ENCODE measurements at places on chromosomes 12 and 14. TPM values are rescaled to one million over a fixed set of nuclear protein-coding genes. Genes with fewer than 3 reads are reported as not detected.

DNA sequence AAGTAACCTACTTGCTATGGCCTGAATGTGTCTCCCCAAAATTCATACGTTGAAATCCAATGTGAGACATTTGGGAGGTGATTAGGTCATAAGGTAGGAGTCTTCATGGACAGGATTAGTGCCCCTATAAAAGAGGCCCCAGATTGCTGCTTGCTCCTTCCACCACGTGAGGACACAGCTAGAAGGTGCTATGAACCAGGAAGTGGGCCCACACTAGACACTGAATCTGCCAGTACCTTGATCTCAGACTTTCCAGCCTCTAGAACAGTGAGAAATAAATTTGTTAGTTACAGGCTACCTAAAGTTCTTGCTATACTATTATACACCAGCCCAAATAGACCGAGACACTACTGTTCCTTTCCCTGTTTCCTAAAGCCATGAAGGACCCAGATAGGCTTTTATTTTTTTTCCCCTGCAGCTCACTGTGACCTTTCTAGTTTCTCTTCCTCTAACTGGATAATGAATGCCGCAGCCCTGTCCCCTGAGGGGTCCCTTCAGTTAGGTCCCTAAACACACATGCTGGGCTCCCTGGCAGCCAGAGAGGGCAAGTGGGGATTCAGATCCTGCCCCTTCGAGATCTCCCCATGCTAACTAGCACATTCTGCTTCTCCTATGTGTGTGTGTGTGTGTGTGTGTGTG, 19.3 kb downstream of the SLC25A3 start:
- H3K27ac ChIP-seq = no peak overlapping the region
- H3K27me3 ChIP-seq = no peaks in the 10 kb centered on the region
- no peaks in the 10 kb centered on the region for H3K36me3 ChIP-seq
- no peak for DNase-seq
- no peak overlapping the region for H3K4me3 ChIP-seq
- no peaks in the 10 kb centered on the region for H3K4me1 ChIP-seq

- no peak overlapping the region for H3K27ac ChIP-seq
Observed at GRCh38 chr12:28027328-28027727, 54.8 kb upstream of the PTHLH start.

GRCh38 chr14:99234355-99234754, 37.6 kb downstream of the BCL11B start:
- H3K4me1 ChIP-seq = no peaks in the 10 kb centered on the region
- no peak overlapping the region for H3K4me3 ChIP-seq
- H3K36me3 ChIP-seq = no peaks in the 10 kb centered on the region
- H3K27me3 ChIP-seq = no peaks in the 10 kb centered on the region

DNA sequence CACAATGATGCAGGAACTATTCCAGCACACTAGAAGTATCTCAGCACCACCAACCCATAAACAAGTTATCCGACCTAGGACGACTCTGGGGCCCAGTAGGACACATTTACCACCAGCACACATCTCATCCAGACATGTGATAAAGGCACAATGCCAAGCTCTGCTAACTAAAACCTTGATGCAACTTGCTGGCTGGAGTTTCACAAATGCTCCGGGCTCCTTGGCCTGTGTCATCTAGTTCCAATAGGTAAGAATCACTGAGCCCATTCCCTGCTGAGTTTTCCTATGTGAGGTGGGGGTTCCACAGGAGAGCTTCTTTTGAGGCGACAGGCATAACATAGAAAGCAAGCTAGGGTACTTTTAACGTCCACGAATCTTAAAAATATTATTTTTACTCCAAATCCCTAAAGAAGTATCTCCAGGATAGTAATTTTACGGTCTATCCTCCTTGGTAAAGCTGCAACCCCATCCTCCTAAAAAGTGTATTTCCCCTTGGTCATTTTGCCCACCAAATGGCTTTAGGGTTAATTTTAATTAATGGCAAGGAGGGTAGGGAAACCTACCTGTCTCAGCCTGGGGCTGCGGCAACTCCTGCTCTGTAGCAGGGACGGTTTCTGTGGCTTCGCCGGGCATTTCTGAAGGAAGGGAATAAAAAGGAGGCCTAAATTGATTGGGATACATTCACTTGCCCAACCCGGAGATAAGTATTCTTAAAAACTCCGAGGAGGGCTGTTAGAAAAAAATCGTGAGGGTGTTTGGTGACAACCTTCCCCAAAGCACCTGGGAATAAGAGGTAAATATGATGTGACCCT, 1.0 kb downstream of the NACA start:
- DNase-seq = no peak
- peaks cover 46% of the 10 kb centered on the region for H3K4me1 ChIP-seq
- peak overlapping the region; percentile 100 for H3K27ac ChIP-seq
- no peaks in the 10 kb centered on the region for H3K27me3 ChIP-seq
- H3K36me3 ChIP-seq = peaks cover 23% of the 10 kb centered on the region

- no peaks in the 10 kb centered on the region for H3K4me1 ChIP-seq
- H3K36me3 ChIP-seq = no peaks in the 10 kb centered on the region
- no peak overlapping the region for H3K4me3 ChIP-seq
- H3K27ac ChIP-seq = no peak overlapping the region
Observed at GRCh38 chr12:24760606-24761378, 188.1 kb downstream of the BCAT1 start.

- no peaks in the 10 kb centered on the region for H3K36me3 ChIP-seq
- DNase-seq = no peak
- no peak overlapping the region for H3K27ac ChIP-seq
- H3K27me3 ChIP-seq = no peaks in the 10 kb centered on the region
- no peak overlapping the region for H3K4me3 ChIP-seq
- no peaks in the 10 kb centered on the region for H3K4me1 ChIP-seq
Observed at GRCh38 chr14:31657917-31658316, 96.7 kb downstream of the NUBPL start.

GRCh38 chr14:89418976-89419375, 1.9 kb upstream of the FOXN3 start:
- no peak overlapping the region for H3K27ac ChIP-seq
- DNase-seq = no peak
- no peaks in the 10 kb centered on the region for H3K4me1 ChIP-seq
- no peaks in the 10 kb centered on the region for H3K36me3 ChIP-seq
- no peak overlapping the region for H3K4me3 ChIP-seq

DNA sequence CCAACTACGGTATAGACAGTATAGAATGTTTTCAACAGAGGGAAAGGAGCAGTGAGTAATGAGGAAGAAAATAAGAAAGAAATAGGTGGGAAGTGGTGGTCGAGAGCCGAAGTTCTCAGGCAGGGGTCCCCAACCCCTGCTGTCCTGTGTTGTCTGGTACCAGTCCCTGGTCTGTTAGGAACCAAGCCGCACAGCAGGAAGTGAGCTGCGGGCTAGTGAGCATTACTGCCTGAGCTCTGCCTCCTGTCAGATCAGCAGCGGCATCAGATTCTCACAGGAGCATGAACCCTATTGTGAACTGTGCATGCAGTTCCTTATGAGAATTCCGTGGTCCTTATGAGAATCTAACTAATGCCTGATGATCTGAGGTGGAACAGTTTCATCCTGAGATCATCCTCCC, 107.3 kb upstream of the PTPRR start:
- no peaks in the 10 kb centered on the region for H3K4me1 ChIP-seq
- no peak for DNase-seq
- no peak overlapping the region for H3K4me3 ChIP-seq
- no peaks in the 10 kb centered on the region for H3K36me3 ChIP-seq

DNA sequence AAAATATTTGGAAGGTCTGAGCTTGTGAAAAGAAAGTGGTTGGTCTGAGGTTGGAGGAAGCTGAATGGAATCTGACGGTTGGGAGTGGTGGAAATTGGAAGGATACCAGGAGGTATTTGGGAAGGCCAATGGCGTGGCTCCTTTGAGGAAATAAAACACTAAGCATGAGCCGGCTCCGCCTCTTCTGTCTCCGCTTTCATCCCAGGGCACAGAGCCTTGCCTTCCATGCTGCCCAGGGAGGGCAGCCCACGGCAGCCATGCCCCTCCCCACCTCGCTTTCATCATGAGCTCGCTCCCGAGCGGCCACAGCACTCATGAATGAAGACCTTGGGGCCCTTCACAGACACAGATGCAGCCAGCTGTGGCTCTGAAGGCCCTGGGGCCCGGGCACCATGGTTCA, 36.2 kb downstream of the HSP90AA1 start:
- no peak overlapping the region for H3K27ac ChIP-seq
- H3K4me3 ChIP-seq = no peak overlapping the region
- DNase-seq = no peak
- peaks cover 7% of the 10 kb centered on the region for H3K36me3 ChIP-seq
- no peaks in the 10 kb centered on the region for H3K4me1 ChIP-seq

DNA sequence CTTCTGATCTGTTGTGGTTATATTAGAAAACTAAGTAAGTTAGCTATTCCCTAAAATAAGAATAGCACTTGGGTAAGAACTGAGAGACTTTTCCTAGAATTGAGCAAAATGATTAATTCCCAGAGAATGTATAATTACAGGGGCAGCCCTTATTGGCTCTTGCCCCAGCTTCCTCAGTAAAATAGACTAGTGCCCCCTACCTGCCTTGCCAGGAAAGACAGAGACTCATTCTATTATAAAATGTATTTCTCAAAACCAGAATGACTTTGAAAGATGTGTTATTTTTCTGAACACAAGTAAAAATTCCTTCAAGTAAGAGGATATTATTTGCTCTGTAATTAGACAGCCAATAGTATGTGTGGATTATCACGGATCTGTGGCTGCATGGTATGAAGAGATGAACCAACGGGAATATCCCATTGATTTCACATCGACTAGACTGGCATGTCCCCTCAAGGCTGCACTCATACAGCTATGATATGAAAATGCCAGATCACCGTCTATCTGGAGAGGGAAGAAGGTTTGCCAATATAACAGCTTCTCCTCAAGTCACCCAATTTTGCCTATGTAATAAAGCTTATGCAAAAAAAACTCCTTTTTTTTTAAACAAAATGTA, 7.4 kb upstream of the GLRX5 start:
- H3K4me1 ChIP-seq = peaks cover 41% of the 10 kb centered on the region
- no peak for DNase-seq
- H3K36me3 ChIP-seq = peaks cover 2% of the 10 kb centered on the region
- no peak overlapping the region for H3K27ac ChIP-seq

GRCh38 chr12:16361142-16361783, 13.8 kb downstream of the MGST1 start:
- H3K4me3 ChIP-seq = no peak overlapping the region
- H3K4me1 ChIP-seq = no peaks in the 10 kb centered on the region
- no peaks in the 10 kb centered on the region for H3K36me3 ChIP-seq
- no peak for DNase-seq
- H3K27me3 ChIP-seq = no peaks in the 10 kb centered on the region

- no peaks in the 10 kb centered on the region for H3K36me3 ChIP-seq
- 0 out of 2 replicates have a peak, but pooled peaks cover 3% of the 10 kb centered on the region for H3K4me1 ChIP-seq
- H3K27ac ChIP-seq = no peak overlapping the region
- H3K27me3 ChIP-seq = no peaks in the 10 kb centered on the region
- DNase-seq = no peak
Observed at GRCh38 chr12:121214166-121214777, 4.3 kb downstream of the P2RX4 start.

DNA sequence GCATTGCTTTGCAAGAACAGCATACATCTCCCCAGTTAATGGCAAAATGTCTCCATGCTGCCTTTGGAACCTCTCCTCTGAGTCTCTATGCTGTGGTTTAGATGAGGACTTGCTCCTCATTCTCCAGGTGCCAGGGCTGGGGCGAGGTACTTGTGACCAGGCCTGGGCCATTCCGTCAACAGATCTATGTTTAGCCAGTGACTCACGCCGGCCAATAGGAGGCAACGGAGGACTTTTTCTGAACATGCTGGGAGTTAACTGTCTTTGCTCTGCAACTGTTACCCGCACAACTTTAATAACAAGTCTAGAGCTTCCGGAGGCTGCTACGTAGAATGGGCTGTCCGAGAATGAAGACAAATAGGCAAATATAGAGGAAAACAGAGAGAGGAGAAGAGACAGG, 214.2 kb downstream of the GLT1D1 start:
- no peak overlapping the region for H3K4me3 ChIP-seq
- no peaks in the 10 kb centered on the region for H3K36me3 ChIP-seq
- no peaks in the 10 kb centered on the region for H3K27me3 ChIP-seq

DNA sequence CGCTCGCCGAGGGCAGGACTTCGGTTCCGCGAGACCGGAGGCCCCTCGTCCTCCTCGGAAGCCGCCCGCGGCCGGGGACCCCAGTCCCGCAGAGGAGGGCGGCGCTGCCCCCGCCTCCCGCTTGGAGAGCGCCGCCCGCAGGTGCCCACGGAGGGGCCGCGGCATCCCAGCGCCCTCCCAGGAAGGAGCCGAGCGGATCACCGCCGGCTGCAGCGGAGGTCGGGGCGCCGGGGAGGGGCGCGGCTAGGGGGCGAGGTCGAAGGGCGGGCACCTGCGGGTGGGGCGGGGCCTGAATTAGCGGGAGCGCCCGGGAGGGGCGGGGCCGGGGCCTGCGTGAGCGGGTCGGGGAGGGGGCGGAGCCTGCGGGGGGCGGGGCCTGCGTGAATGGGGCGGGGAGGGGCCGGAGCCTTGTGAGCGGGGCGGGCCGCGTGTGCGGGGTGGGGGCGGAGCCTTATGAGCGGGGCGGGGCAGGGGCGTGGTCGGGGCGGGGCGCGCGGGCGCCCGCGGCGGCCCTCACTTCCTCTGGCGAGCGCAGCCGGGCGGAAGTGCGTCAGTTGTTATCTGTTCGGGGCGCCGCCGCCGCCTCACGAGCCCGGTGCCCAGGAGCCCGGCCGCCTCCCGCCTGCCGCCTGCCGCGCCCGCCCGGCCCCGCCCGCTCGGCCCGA, at the start of gene FBRSL1:
FBRSL1 (plus strand) TSS at position 550 of the 665 bp plus-strand sequence.
- H3K27ac ChIP-seq = peak within 1 kb of the TSS; percentile 70
- H3K4me3 ChIP-seq = peak within 1 kb of the TSS; percentile 73
- H3K27me3 ChIP-seq = no peaks in the 10 kb centered on the region
- H3K4me1 ChIP-seq = peaks cover 39% of the 10 kb centered on the region

The PRB2 gene
- total RNA-seq = not detected

The NINJ2 gene
- total RNA-seq = 1.9 TPM

The DCAF4 gene
- 18.2 TPM for total RNA-seq

The ETV6 gene
- 17.2 TPM for total RNA-seq

Measured in Panc1 (cell line).